Cardiac muscle cell (in vitro differentiated cells and primary cell): ENCODE measurements at places on chromosomes 2 and 18. TPM values are rescaled to one million over a fixed set of nuclear protein-coding genes. Genes with fewer than 3 reads are reported as not detected.

GRCh38 chr2:65576861-65577601 is 144.6 kb upstream of the SPRED2 start:
- peak; percentile 93 for DNase-seq

DNA sequence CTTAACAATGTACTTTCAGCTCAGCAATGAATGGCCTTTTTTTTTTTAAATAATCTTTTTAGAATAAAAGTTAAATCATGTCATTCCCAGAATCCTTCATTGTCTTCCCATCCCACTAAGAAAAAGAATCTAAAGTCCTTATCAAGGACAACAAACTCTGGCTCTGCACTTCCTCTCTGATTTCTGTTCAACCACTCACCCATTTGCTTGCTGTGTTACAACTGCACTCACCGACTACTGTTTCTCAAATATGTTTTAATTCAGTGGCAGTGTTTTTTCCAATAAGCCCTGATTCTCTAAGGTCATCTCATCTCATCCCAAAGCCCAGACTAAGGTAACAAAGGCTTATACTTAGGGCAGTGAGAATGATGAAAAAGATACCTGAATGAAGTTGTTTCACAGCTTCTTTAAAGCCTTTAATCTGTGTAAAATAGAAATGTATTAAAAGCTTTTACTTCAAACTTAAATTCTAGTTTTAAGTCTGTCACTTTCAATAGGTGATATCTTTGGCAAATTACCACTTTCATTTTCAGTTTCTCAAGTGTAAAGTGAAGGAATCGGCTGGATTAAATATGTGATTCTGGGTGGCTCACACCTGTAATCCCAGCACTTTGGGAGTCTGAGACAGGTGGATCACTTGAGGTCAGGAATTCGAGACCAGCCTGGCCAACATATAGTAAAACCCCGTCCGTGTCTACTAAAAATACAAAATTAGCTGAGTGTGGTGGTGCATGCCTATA is 87.6 kb downstream of the RBBP8 start:
- DNase-seq, result no peak

- DNase-seq, result no peak
Measured at GRCh38 chr2:134372611-134373131, 118.8 kb downstream of the MGAT5 start.

GRCh38 chr2:199220920-199221319 is 236.8 kb downstream of the SATB2 start:
- no peak for DNase-seq

GRCh38 chr2:158529379-158530259 is 72.9 kb downstream of the PKP4 start:
- DNase-seq, result no peak

- peak; percentile 98 for DNase-seq
Measured at GRCh38 chr2:219289537-219290361, 10.6 kb downstream of the DNAJB2 start.

GRCh38 chr2:127320586-127321275 is 26.8 kb upstream of the ERCC3 start:
- DNase-seq, result no peak

DNA sequence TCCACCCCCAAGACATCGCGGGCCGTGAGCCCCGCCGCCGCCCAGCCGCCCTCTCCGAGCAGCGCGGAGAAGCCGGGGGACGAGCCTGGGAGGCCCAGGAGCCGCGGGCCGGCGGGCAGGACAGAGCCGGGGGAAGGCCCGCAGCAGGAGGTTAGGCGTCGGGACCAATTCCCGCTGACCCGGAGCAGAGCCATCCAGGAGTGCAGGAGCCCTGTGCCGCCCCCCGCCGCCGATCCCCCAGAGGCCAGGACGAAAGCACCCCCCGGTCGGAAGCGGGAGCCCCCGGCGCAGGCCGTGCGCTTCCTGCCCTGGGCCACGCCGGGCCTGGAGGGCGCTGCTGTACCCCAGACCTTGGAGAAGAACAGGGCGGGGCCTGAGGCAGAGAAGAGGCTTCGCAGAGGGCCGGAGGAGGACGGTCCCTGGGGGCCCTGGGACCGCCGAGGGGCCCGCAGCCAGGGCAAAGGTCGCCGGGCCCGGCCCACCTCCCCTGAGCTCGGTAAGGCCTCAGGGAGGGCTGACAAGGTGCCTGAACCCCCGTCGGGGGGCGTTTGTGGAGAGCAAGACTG is 14.2 kb downstream of the SPEG start:
- no peak for DNase-seq

- no peak for DNase-seq
Measured at GRCh38 chr2:218713922-218714321, 3.3 kb downstream of the TTLL4 start.

GRCh38 chr2:235301202-235302076 is 192.4 kb upstream of the AGAP1 start:
- DNase-seq, result no peak

GRCh38 chr2:214031566-214031965 is 379.3 kb upstream of the VWC2L start:
- DNase-seq, result no peak

GRCh38 chr2:165434865-165435496 is 34.5 kb upstream of the CSRNP3 start:
- no peak for DNase-seq

GRCh38 chr2:137980459-137980858 is 16.2 kb downstream of the HNMT start:
- DNase-seq, result peak; percentile 45

DNA sequence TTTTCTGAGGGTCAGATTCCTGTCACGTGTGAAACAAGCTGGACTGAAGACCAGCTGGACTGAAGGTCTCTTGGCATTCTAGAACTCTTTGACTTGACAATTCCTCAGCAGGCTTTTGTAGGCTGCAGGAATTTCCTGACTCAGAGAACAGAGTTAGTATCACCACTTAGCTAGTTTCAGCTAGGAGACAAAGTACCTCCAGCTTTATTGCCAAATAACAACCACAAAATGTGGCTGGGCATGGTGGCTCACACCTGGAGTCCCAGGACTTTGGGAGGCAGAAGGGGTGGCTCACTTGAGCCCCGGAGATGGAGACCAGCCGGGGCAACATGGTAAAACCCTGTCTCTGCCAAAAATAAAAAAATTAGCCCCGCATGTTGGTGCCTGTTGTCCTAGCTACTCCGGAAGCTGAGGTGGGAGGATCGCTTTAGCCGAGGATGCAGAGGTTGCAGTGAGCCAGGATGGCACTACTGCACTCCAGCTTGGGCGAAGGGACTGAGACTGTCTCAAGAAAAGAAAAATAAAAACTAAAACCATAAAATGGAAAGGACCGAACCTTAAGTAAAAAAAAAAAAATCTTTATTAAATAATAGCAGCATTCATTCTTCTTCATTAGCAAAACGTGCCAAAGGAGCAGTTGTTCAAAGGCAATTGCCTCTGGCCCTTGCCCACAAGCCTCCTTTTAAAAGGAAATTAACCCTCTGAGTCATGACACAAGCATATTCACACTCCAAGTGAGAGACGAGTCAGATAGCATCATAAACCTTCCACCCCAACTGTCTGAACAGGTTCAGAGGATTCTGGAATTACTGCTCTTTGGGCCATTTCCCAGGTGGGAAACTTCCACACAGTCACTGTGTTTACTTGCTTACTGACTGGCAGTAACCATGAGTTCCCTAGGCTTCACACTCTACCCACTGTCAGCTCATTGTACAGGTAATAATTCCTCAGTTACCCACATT is 88.9 kb downstream of the MYL12B start:
- no peak for DNase-seq

DNA sequence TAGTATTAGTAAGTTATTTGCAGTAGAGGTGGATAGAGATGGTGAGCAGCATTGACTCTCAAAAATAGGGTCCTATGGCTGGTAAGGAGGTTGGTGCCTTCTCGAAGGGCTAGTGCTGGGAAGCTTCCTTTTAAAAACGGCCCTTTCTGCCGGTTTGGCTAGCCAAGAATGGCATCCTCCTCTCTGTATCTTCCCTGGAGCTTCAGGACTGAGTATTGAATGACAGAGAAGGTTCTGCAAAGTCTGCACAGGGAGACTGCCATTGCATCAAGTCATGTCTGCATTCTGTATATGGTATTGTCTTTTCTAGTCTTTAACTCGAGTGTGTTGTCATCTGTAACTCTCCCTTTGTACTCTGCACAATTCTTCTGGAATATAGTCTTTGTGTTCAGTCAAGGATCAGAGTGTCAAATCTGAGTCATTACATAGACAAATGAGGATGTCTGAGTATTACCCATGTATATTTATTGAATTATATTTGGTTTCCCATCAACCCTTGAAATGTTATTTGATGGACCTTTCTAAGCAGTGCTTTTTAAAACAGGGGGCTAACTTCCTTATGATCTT is 1.1 kb downstream of the LDLRAD4 start:
- no peak for DNase-seq

The DNAH6 gene
- 0.45 and 0.73 TPM in 2 replicates for polyA plus RNA-seq

The RAB27B gene
- 0.59 and 0.71 TPM in 2 replicates for polyA plus RNA-seq

The ZRANB3 gene
- 3.9 and 5.6 TPM in 2 replicates for polyA plus RNA-seq

The CELF4 gene
- 2.1 and 4.3 TPM in 2 replicates for polyA plus RNA-seq

The LHCGR gene
- 0.51 TPM in 1 of 2 replicates, not detected in the other for polyA plus RNA-seq

The CREB1 gene
- polyA plus RNA-seq, result 31.9 and 54.0 TPM in 2 replicates

The ZBTB7C gene
- polyA plus RNA-seq, result 2.3 and 3.0 TPM in 2 replicates

The G6PC2 gene
- not detected in 2 replicates for polyA plus RNA-seq

The CD207 gene
- polyA plus RNA-seq, result not detected in 2 replicates
